ENCODE measurements at places on chromosomes 6 and 20. TPM values are rescaled to one million over a fixed set of nuclear protein-coding genes. Genes with fewer than 3 reads are reported as not detected.

Gene TNF
- not detected for total RNA-seq

Gene SYCP2
- total RNA-seq, result 0.56 TPM

Gene DYNLT2
- 1.1 TPM for total RNA-seq

Gene PRSS16
- total RNA-seq, result not detected

Gene LINC00237
- not detected for total RNA-seq

Gene ADGRF5
- not detected for total RNA-seq

Gene CDH4
- total RNA-seq, result 1.6 TPM

Gene BMP2
- 0.18 TPM for total RNA-seq

Gene SGK2
- total RNA-seq, result not detected

Gene FHL5
- not detected for total RNA-seq

Gene RAB44
- total RNA-seq, result not detected

Gene HDGFL1
- not detected for total RNA-seq

Gene FOXS1
- total RNA-seq, result not detected

Gene GLYATL3
- total RNA-seq, result not detected
